ENCODE measurements at places on chromosomes 12 and 14.

DNA sequence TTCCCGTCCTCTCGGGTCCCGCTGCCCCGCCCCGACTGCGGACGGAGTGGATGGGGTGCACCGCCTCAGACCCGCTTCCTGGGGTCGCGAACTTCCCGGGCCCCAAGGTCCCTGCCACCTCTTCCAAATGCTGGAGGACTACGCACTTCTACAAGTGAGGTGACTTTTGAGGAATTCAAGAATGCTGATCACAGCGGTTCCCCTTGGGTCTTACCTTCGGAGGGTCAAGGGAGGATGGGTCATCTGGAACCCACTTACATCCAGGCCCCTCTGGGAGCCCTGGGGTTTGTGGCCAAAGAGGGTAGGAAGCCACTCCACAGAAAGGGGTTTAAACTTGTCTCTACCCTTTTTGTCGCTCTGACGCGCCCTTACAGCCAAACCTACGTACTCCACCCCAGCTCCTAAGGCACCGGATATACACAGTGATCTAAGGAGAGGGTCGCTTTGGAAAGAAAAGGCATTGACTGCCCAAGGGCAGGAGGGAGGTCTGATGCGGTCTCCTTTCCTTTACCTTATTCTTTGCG is 532 bp upstream of the PRKD1 start:
- no peak for DNase-seq

- no peak for DNase-seq
Measured at GRCh38 chr14:48323665-48324064, 648.3 kb upstream of the MDGA2 start.

GRCh38 chr14:92495027-92495426 is 18.6 kb upstream of the RIN3 start:
- no peak for DNase-seq

DNA sequence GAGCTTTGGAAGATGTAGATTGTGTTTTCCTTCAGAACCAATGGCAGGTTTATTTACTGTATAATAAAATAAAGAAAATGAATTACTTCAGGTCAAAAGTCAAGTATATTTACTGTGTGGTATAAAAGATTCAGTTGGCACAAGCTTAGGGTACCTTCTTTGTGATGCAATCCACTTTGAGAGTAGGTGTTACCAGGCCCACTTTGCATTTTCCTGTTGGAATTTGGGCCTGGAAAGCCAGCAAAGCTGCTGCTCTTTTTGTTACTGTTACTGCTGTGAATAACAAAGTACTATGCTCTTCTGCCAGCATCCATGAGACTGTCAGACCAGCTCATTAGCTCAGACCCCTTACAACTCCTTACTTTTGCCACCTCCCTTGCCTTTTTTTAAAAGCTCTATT is 649.0 kb upstream of the SEL1L start:
- DNase-seq = no peak

GRCh38 chr12:31343139-31343538 is 17.2 kb upstream of the SINHCAF start:
- DNase-seq = no peak

DNA sequence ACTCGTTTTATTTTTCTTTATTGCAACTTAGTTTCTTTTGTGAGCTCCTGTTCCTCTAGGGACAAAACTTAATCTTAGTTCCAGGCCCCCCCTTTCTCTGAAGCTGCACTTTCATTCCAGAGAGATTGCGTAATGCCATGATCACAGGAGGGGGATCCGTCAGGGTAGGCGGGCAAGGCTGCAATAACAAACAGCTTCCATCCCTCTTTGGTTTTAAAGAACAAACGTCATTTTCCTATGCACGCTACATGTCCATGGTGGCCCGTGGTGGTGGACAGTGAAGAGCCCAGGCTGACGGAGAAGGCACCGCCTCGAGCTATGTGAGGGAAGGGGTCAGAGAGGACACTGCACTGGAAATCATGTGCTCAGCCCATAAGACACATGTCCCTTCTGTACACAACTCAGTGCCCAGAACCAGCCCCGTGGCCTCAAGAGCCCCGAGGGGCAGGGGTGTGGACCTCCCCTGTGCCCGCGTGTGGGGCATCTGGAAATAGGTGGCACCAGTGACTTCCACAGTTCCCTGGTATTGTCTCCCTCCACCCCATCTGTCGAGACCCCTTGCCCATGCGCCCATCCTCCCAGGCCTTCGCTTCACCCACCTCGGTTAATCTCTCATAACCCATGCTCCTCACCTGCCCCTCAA is 161.4 kb downstream of the ADGRD1 start:
- DNase-seq = no peak

DNA sequence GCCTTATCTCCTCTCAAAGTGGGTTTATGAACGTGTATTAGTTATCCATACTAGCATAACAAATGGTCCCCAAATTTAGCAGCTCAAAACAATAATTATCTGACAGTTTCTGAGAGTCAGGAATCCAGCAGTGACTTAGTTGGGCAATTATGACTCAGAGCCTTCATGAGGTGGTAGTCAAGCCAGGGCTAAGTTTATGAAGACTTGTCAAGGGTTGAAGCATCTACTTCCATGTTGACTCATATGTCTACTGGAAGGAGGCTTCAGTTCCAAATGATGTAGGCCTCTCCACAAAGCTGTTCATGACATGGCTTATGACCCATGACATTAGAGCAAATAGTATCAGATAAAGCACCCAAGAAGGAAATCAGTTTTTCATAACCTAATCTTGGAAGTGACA is 73.2 kb downstream of the IPO8 start:
- DNase-seq = peak; percentile 80

GRCh38 chr14:49464885-49465284 is 121.3 kb downstream of the RPS29 start:
- no peak for DNase-seq

DNA sequence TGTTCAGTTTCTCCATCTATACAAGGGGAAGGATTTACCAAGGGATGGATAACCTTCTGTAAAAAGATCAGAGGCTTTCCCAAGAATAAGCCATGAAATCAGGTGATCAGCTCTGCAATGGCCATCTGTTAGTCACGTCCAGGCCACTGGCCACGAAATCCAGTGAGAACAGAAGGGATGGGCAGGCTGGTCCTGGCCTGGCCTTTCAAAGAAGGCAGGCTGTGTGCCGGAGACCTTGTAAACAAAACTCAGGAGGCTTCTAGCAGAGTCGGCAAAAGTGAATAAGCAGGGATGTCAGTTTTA is 68.5 kb downstream of the RNF34 start:
- no peak for DNase-seq

DNA sequence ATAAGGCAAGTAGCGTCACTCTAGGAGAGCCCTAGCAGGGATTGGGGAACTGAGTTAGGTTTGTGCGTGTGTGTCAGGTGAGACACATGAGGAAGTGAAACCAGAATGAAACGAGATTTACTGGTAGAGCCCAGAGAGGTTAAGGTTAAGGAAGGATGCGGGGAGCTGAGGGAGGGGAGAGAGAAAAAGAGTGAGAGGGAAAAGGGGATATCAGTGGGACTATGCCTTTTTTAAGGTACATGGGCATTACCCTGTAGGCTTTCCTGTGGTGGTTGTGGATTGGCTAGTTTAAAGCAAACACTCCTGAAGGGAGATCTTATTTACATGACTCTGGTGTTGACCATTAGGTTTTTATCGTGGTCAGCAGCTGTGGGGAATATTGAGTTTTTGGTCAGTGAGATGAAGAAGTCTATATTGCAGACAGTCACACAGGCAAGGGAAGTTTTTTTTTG is 13.9 kb downstream of the ZDHHC17 start:
- DNase-seq = no peak

GRCh38 chr12:56622535-56622934 is 7.6 kb downstream of the BAZ2A start:
- DNase-seq = no peak

GRCh38 chr12:24560831-24561271 is 388.1 kb downstream of the BCAT1 start:
- DNase-seq = no peak

DNA sequence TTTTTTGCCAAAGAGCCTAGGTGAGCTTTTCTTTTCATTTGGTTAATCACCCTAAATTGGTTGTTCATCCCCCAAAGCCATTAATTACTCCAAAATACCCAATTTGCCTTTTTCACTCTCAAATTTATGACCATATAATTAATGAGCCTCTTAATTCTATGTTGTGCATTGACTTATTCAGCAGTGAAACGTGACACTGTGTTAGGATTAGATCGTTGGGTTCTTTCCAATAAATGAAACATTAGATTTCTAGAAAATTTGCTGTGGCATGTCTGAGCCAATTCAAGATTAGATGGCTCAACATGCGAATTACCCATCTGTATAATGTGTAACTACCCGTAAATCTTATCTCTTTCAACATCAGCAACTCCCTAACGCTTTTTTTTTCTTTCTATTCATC is 273.4 kb downstream of the BMP4 start:
- DNase-seq = no peak

DNA sequence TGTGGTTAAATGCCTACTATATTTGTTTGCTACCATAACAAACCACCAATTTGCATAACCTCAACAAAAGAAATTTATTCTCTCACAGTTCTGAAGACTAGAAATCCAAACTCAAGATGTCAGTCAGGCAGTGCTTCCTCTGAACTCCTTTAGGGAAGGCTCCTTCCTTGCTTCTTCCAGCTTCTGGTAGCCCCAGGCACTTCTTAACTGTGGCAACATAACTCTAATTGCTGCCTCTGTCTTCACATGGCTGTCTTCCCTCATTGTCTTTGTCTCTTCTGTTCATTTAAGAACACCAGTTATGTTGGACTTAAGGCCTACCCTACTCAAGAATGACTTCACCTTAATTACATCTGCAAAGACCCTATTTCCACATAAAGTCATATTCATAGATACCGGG is 206.9 kb downstream of the SYT1 start:
- DNase-seq = no peak

- peak; percentile 59 for DNase-seq
Measured at GRCh38 chr12:2291182-2291832, 238.5 kb downstream of the CACNA1C start.

- no peak for DNase-seq
Measured at GRCh38 chr12:111249018-111249370, 119.9 kb downstream of the PHETA1 start.

- DNase-seq = no peak
Measured at GRCh38 chr12:81077686-81078441, at the start of gene ACSS3. ACSS3 (plus strand) TSS chr12:81078079; CDS start chr12:81078121, 42 bp downstream.
